ENCODE measurements at places on chromosomes 12 and 14.

DNA sequence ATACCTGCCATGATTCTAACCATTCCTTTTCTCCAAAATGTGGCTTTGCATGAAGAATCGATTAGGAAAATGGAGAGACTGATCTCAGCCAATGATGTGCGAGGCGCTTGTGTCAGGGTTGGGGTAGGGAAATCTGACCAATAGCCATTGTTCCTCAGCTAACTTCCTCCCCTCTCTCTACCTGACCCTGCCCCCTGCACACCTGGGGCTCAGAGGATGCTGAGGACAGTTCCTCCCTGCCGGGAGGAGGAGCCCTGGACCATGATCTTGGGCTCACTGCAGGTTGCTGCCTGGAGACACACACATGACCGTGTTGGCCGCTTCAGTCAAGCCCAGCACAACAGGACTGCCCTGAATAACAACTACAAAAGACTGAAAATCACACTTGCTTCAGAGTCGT is 119.8 kb upstream of the SFSWAP start:
- no peaks in the 10 kb centered on the region for H3K27me3 ChIP-seq
- no peak overlapping the region for H3K27ac ChIP-seq
- H3K4me1 ChIP-seq: no peaks in the 10 kb centered on the region
- DNase-seq: no peak

GRCh38 chr12:16344269-16344668 is 3.2 kb upstream of the MGST1 start:
- no peak overlapping the region for H3K27ac ChIP-seq
- no peaks in the 10 kb centered on the region for H3K4me1 ChIP-seq
- H3K27me3 ChIP-seq: no peaks in the 10 kb centered on the region
- H3K36me3 ChIP-seq: no peaks in the 10 kb centered on the region
- DNase-seq: no peak
- H3K4me3 ChIP-seq: no peak overlapping the region

DNA sequence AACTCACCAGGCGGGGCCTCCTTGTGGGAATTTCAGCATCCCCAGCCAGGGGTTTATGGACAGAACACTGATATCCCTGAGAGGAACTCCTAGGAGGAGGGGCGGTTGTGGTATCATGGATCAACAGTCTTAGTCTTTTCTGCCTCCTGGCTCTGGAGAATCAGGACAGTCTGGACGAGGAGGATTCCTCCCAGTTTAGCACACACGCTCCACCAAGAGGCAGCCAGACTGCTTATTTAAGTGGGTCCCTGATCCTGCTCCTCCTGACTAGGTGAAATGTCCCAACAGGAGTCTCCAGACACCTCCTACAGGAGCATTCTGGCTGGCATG is 10.4 kb upstream of the ZNF705A start:
- H3K4me1 ChIP-seq: no peaks in the 10 kb centered on the region
- no peaks in the 10 kb centered on the region for H3K36me3 ChIP-seq
- H3K27me3 ChIP-seq: peaks cover 13% of the 10 kb centered on the region
- H3K27ac ChIP-seq: no peak overlapping the region
- H3K4me3 ChIP-seq: no peak overlapping the region
- no peak for DNase-seq

DNA sequence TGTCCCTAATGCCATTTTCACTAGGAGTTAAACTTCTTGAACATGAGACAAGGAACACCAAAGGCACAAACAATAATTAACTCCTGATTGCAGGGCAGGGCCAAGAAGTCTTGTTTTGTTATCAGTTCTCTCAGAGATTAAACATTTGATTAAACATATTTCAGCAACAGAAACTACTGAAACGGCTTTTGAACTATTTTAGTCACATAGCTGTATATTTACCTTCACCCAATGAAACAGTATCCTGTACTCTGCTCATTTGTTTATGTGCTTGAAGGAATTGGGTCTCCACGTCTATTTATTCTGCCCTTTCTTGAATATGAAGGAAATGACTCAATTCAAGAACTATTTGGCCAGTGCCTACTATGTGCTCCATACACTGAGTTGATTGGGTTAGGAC is 51.3 kb upstream of the PTCSC3 start:
- H3K27me3 ChIP-seq: no peaks in the 10 kb centered on the region
- no peak for DNase-seq
- no peaks in the 10 kb centered on the region for H3K4me1 ChIP-seq
- H3K36me3 ChIP-seq: no peaks in the 10 kb centered on the region
- no peak overlapping the region for H3K27ac ChIP-seq

DNA sequence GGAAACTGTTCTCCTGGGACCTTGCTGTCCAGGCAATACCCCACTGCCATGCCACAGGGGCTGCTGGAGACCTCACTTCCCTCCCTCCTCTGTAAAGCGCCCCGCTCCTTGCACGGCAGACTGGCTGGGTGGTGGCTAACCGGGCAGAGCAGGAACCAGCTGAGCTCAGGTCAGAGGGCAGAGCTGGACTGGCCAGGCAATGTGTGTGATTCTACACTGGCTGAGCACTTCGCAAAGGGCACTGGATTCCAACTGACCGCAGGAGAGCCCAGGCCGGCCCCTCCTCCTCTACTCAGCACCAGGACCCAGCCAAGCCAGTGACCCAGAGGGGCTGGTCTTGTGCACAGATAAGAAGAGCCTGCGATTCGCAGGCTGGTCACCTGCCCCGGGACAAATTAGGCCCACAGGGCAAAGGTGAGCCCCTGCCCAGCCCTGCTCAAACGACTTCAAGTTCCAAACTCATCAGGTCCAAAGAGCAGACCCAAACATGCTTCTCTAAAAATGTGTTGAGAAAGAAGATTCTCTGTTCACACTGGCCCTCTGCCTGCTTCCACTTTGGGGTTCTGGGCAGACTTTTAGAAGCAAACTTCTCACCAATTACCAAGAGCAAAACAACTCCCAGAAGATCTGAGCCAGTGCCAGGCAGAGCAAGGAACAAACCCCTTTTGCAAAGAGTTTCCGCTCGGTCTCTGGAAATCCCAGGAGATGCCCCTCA is 54.9 kb upstream of the DIO3 start:
- no peak overlapping the region for H3K4me3 ChIP-seq
- no peaks in the 10 kb centered on the region for H3K4me1 ChIP-seq
- no peaks in the 10 kb centered on the region for H3K27me3 ChIP-seq

DNA sequence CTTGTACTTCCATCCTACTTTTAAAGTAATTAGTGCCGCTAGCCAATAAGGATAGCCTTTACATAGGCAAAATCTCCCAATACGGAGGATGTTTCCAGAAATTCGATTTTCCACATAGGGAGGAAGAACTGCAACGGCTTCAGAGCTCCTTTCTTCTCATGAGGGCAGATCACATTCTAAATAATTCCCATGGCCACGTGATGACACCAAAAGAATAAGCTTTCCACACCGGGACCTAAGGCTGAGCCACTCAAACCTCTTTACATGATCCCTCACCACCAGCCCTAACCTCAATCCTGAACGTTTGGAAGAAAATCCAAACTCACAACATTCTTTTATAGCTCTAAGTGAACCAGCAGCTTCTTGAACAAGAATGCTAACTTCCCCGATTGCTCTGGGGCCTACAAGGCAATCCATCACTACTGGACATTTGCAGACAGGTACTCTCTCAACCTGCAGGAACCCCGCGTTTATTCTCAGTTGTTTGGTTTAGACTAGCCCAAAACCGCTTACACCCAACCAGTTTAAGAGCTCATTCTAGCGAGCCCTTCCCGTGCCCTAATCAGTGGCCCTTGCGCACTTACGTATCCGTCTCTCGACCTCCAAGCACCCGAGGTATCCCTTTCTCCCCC is 884 bp downstream of the CAPRIN2 start:
- H3K27ac ChIP-seq: peak overlapping the region; percentile 42
- H3K4me1 ChIP-seq: peaks cover 17% of the 10 kb centered on the region
- H3K27me3 ChIP-seq: no peaks in the 10 kb centered on the region

DNA sequence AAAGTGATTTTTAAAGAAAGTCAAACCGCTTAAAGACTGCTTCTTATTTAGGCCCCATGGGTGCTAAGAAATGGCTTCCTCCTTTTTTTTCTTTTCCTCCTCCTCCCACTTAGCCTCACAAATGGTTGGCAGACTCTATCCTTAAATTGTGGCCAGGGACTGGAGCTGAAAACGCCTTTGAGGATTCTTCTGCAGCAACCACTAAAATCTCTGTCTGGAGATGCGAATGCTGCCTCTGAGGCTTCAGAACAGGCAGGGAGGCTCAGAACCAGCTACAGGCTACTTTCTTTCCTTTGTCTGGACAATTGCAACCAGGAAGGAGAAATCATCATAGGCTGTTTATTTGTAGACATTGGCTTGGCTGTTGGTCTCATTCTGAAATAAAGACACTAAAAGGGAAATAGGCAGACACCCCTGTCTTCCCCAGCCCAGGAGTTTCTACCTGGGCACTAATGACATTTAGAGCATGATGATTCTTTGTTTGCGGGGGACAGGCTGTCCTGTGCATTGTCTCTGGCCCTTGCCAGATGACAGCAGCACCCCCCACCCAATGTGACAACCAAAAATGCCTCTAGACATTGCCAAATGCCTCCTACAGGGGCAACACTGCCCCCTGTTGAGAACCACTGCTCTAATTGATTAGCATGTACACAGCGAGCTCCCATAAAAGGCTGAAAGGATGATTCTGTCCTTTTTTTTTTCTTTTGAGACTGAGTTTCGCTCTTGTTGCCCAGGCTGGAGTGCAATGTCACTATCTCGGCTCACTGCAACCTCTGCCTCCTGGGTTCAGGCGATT is 50.3 kb downstream of the MAP1LC3B2 start:
- no peak overlapping the region for H3K27ac ChIP-seq
- no peak overlapping the region for H3K4me3 ChIP-seq
- no peaks in the 10 kb centered on the region for H3K36me3 ChIP-seq
- DNase-seq: peak; percentile 22
- no peaks in the 10 kb centered on the region for H3K4me1 ChIP-seq

DNA sequence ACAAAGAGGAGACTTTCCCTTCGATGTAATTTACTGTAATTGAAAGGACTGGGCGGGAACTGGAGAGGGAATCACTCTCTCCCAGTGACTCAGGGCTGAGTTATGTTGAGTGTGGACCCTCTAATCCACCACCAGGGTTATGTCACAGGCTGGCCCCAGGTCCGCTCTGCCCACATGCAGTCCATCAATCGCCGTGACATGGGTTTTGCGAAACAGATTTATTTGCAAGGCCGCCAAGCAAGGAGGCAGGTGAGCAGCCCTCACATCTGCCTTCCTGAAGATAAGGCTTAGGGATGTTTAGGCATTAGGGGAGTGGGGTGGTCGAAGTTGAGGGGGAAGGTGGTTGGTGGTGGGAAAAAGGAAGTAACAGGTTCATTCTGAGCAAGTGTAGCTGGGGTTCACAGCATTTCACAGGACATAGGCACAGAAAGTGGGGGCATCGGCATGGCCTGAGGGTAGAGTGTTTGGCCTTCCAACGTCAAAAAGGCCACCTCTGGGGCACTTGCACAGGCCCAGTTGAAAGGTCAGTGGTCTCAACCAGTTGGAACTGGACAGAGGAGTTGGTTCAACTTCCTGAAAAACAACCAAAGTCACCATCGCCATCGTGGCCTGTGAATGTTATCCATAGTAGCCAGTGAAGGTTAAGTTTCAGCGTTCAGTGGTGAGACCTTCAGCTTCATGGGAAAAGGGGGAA is 66.9 kb downstream of the DNAH10 start:
- no peaks in the 10 kb centered on the region for H3K36me3 ChIP-seq
- DNase-seq: no peak
- no peak overlapping the region for H3K4me3 ChIP-seq
- H3K27ac ChIP-seq: no peak overlapping the region
- no peaks in the 10 kb centered on the region for H3K27me3 ChIP-seq
- no peaks in the 10 kb centered on the region for H3K4me1 ChIP-seq

DNA sequence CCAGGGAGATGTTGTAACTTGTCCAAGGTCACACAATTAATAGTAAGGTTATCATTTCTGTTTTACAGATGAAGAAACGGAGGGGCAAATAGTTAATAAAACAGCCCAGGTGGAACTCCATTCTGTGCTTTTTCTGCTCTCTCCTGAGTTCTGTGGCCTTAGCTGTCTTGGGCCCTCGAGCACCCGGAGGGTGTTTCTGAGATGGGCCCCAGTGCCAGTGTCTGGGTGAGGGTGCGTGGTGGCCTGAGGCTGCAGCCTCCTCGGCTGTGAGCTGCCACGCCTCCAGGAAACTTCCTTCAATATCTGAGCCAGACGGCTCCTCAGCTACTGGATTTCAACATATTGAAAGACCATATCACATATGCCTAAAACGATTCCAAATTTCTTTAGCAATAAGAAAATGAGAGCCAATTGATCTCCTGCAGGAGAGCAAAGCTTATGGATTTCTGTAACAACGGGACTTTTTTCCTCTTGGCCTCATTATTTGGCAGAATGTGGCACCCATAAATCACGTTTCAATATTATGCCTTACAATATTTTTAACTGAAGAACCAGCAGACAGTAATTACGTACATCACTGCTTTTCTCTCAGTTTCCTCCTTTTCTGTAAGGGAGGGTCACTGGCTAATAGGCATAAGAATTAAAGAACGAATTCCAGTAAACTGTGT is 74.8 kb upstream of the DICER1 start:
- no peak overlapping the region for H3K27ac ChIP-seq
- H3K4me3 ChIP-seq: no peak overlapping the region
- no peaks in the 10 kb centered on the region for H3K36me3 ChIP-seq
- DNase-seq: no peak
- peaks cover 21% of the 10 kb centered on the region for H3K27me3 ChIP-seq
